ENCODE measurements at places on chromosomes 4 and X. TPM values are rescaled to one million over a fixed set of nuclear protein-coding genes. Genes with fewer than 3 reads are reported as not detected.

GAGE13 gene
- total RNA-seq = not detected

TEC gene
- total RNA-seq = 4.7 TPM

BGN gene
- 4.7 TPM for total RNA-seq

RTL9 gene
- total RNA-seq = 0.63 TPM

CTAG2 gene
- total RNA-seq = not detected

SCD5 gene
- 270 TPM for total RNA-seq

UGT2B10 gene
- not detected for total RNA-seq

FAM9C gene
- total RNA-seq = not detected

IL21 gene
- total RNA-seq = not detected

MEPE gene
- not detected for total RNA-seq

POLA1 gene
- 41.3 TPM for total RNA-seq

TBC1D9 gene
- total RNA-seq = 69.5 TPM

DMD gene
- total RNA-seq = 95.8 TPM

ADH4 gene
- not detected for total RNA-seq

MAGEC2 gene
- total RNA-seq = not detected

TMPRSS11A gene
- total RNA-seq = not detected

INTS6L gene
- 30.7 TPM for total RNA-seq

ARX gene
- total RNA-seq = 14.4 TPM

PNMA3 gene
- total RNA-seq = 15.0 TPM

CLDN24 gene
- not detected for total RNA-seq

FGB gene
- total RNA-seq = not detected

DDX53 gene
- total RNA-seq = not detected

IDUA gene
- 31.6 TPM for total RNA-seq

UNC5C gene
- 25.7 TPM for total RNA-seq

TBC1D1 gene
- 79.2 TPM for total RNA-seq

KCNIP4 gene
- total RNA-seq = 12.5 TPM

ALG13 gene
- 73.9 TPM for total RNA-seq

MAGEA12 gene
- total RNA-seq = not detected

HS3ST1 gene
- total RNA-seq = 10.0 TPM

TMEM31 gene
- total RNA-seq = not detected

UCP1 gene
- not detected for total RNA-seq

HERC5 gene
- total RNA-seq = 1.6 TPM

MAGEE2 gene
- 5.3 TPM for total RNA-seq

SLC38A5 gene
- total RNA-seq = 28.8 TPM

HTN3 gene
- not detected for total RNA-seq

TLL1 gene
- 1.3 TPM for total RNA-seq

ARMCX5 gene
- total RNA-seq = 49.5 TPM

TCEAL7 gene
- 41.0 TPM for total RNA-seq

CFAP99 gene
- total RNA-seq = not detected

FHIP1A gene
- 3.8 TPM for total RNA-seq

DDX60 gene
- total RNA-seq = 6.6 TPM

NALF2 gene
- total RNA-seq = 3.4 TPM

STS gene
- 6.3 TPM for total RNA-seq

TMPRSS11F gene
- total RNA-seq = not detected

GPAT3 gene
- not detected for total RNA-seq

SLC25A43 gene
- total RNA-seq = 3.8 TPM

IL2 gene
- total RNA-seq = not detected

RAB9B gene
- 42.9 TPM for total RNA-seq

MAGED2 gene
- 218 TPM for total RNA-seq

STK32B gene
- total RNA-seq = 38.5 TPM

ELOVL6 gene
- 38.5 TPM for total RNA-seq

All from parietal lobe (tissue), 2 donors.